ENCODE measurements at places on chromosomes 7 and 10.

GRCh38 chr10:97570789-97571471 is 1.6 kb upstream of the ANKRD2 start:
- DNase-seq = no peak

- DNase-seq = no peak
These were observed 282.8 kb downstream of the GPR158 start for GRCh38 chr10:25457552-25457951.

DNA sequence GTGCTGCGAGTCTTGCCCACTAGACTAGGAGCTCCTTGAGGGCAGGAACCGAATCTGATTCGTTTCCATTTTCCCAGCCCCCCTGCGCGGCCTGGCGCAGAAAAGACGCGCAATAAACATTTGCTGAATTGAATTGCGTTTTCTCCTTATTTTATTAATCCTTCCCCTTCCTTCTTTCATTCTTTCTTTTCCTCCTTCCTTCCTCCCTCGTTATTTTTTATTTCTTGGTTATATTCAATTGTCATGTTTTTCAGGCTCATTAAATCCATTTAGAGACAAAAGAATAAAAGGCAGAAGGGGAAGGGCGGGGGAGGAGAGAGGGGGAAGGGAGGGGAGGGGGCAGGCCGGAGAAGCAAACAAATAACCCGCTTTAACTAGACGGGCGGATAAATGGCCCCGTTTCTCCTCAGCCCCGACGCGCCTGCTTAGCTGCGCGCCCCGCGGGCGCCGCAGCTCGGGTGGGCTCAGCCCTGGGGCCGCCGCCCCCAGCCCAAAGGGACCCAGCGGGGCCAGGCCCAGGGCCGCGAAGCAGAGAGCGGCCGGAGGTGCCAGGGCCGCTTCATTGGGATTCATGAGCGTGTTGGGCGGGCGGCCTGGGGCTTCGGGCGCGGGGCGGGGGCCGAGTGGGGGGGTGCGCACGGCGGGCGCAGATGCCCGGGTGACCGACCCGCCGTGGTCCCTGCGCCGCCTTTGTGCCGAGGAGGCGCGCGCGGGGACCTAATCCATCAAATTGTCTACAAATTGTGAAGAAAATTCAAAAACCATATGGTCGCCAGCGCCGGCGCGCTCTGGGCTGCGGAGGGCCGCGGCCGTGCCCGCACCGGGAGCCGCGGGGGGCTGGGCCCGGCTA is 5.0 kb downstream of the LBX1 start:
- no peak for DNase-seq

- no peak for DNase-seq
These were observed 18.5 kb downstream of the BMS1 start for GRCh38 chr10:42801135-42801534.

DNA sequence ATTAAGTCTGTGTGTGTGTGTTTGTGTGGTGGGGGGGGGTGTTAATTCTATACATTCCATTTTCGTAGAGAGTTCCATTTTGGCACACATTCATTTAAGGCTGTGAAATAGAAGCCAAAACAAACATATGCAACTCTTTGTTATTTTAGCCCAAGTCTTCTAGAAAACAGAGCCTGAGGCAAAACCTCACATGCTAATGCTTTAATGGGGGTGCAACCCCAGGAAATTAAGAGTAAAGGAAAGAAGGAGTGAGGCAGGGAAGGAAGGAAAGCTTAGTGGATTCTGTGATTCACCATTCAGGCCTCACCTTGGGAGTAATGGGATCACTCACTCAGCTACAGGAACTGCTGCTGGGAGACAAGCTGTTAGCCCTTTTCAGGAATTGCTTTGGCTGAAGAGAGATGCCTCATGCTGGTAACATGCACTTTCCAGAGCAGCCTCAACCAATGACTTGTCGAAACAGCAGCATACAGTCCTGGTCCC is 73.0 kb upstream of the CTTNBP2 start:
- DNase-seq = no peak

GRCh38 chr10:33332183-33333065 is 2.0 kb downstream of the NRP1 start:
- DNase-seq = no peak
